H1 (cell line): ENCODE measurements at places on chromosomes 1 and 21.

GRCh38 chr1:7372477-7373120, 398.5 kb upstream of the VAMP3 start:
- DNase-seq, result no peak

DNA sequence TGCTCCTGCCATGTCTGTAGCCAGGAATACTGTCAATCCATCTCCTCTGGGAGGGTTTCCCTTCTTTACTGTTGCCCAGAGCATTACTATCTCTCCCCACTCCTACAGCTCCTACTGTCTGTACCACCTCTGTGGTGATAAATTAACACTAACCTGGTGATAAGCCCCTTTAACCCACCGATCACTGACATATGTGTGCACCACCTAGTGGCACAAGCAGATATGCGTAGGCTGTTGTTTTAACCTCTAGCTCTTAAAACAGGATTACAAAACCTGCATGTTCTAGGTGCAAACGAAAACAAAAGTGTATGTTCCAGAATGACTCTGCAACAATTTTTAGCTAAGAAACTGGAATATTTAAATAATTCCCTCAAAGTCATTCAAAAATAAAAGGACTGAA, 93.9 kb upstream of the BEND5 start:
- DNase-seq, result no peak

DNA sequence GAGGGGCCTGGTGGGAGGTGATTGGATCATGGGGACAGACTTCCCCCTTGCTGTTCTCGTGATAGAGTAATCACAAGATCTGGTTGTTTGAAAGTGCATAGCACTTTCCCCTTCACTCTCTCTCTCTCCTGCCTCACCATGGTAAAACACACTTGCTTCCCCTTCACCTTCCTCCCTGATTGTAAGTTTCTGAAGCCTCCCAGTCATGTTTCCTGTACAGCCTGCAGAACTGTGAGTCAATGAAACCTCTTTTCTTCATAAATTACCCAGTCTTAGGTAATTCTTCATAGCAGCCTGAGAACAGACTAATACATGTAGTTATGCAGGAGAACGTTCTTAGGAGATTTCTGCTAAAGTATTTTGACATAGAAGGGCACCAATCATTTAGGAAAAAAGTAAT, 59.9 kb upstream of the FBXO28 start:
- no peak for DNase-seq

GRCh38 chr21:15732996-15733329, 3.2 kb downstream of the USP25 start:
- no peak for DNase-seq

DNA sequence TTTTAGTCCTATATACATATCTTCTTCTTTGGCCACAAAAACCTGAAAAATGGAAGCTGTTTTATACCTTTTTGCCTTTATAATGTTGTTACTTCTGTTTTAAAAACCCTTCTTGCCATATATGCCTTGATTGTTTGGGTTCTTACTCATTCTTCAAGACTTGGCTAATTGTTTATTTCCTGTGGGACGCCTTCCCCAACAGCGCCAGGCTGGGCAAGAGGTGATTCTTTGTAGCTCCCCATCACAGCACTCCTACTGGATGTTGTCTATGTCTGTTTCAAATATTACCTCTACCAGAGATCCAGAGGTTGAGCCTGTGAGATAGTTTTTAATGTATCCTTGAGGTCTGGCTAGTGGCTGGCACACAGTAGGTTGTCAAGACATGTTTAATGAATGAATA, 73.2 kb upstream of the CYP2J2 start:
- DNase-seq, result no peak

GRCh38 chr1:39576016-39576657, 453 bp downstream of the PABPC4 start:
- DNase-seq, result no peak

DNA sequence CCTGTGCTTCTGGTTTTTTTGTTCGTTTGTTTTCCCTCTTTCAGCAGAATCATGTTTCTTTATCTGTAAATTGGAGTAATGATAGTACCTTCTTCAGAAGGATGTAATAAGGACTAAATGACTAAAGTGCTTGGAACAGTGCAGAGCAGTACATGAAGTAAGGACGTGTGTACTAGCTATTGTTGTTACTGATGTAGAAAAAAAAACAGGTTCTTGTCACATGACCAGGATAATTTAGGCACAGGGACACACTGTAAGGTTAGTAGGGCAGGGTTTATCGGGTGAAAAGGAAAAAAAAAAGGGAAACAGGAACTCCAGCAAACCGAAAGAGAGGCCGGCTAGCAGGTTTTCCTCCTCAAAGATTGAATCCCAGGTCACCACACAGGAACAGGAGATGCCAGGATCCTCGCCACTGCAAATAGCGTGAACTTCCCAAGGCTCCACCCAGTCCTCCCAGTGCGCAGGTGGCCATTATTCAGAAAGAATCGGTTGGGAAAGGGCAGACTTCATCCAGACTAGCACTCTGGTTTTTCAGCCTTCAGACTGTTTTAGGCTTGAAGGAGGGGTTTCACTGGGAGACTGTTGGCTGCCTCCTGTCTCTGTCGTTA, 63.8 kb upstream of the PRRC2C start:
- DNase-seq, result no peak

DNA sequence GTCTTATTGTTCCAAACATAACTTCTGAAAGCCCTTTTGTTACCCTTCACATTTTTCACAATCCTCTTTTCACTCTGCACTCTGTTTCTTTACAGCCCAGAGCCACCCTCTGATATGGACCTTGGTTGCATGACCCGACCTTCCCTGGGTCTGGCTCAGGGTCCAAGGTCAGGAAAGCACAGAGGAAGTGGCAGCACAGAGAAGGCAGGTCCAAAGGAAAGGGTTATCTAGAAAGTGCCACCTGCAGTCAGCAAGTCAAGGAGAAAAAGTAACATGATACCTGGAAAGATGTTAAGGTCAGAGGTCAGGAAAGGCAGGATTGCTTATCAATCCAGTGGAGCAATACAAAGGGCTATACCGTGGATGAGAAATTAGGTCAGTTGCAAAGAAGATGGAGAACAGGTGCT, 18.4 kb downstream of the BCAR3 start:
- DNase-seq, result no peak

DNA sequence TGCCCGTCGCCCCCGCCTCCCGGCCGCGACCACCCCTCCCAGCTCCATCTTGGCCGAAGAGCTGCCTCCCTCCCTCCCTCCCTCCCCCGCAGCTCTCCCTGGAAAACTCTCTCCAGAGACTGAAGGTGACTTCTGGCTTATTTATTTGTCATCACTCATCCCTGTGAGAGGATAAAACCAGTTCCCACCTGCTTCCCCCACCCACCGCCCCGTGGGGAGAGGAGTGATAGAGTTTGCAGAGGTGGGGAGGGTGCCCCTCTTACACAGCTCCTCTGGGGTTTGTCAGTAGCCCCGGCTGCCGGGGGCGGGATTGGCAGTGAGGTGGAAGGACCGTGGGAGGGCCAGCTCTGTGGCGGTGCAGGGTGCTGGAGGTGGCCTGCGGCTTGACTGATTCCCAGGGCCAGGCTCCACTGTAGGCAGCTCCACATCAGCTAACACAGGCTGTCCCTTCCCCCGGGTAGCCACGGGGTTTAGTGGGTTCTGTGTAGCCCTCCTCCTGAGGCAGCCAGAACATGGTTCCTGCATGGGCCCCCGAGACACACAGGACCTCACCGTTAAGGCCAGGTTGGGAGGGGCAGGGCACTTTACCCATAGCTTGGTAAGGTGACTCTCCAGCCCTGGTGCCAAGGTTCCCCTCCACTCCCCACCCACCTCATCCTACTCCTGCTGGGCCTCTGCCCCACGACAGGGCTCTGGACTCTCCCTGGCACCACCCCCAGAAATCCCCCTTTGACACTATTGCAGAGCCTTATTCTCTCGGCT, 62.2 kb downstream of the ELK4 start:
- no peak for DNase-seq

GRCh38 chr1:209655411-209656231, 3.4 kb upstream of the LAMB3 start:
- no peak for DNase-seq

DNA sequence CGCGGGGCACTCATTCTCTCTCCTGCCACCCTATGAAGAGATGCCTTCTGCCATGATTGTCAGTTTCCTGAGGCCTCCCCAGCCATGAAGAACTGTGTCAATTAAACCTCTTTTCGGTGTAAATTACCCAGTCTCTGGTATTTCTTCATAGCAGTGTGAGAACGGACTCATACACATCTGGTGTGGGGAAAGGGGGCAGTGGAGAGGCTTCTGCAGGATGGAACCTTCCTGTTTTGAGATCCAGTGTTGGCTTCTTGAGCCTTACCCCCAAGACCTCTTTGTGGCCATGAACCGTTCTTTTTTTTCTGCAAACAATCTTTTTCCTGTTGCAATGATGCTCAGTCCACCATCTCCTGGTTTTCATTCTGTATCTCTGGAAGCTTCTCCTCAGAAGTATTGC, 248.4 kb downstream of the PRDM2 start:
- DNase-seq, result no peak

DNA sequence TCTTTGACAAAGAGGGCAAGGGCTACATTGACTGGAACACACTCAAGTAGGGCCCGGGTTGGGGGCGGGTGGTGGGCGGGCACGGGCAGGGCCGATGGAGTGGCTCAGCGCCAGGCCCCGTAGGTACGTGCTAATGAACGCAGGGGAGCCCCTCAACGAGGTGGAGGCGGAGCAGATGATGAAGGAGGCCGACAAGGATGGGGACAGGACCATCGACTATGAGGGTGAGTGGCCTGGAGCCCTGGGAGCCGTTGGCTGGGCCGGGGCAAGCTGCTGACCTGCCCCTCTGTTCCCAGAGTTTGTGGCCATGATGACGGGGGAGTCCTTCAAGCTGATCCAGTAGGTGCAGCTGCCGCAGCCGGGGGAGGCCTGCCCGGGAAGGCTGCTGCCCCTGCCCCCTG, 1.8 kb downstream of the CALML6 start:
- no peak for DNase-seq
